HT-29 (cell line): ENCODE measurements at places on chromosomes 6 and 20. TPM values are rescaled to one million over a fixed set of nuclear protein-coding genes. Genes with fewer than 3 reads are reported as not detected.

CDK19 gene
- 4.0 and 4.8 TPM in 2 replicates for total RNA-seq

DNA sequence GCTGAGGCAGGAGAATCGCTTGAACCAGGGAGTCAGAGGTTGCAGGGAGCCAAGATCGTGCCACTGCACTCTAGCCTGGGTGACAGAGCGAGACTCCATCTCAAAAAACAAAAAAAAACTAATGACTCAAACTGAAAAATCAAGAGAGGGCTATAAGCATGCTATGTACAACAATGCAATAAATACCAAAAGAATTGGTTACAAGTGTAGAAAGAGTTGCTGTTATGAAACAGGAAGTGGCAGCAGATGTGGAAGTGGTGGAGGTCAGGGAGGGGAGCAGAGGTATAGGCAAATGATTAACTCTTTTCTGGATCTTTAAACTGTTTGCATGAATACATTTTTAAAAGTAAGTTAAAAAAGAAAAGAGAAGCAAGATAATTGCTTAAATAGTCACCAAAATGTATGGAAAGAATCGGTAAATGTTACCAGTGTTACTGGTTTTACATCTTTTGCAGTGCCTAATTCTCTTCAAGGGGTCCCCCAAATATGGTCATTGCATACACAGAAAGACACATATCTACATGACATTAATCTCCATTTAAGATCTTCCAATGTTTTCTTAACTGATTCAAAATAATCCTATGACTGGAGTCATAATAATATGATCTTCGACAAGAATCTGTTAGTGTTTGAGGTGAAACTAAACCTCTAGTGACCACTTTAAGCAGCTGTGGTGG is 15.0 kb downstream of the CALHM6 start:
- peak; percentile 13 for DNase-seq

DNA sequence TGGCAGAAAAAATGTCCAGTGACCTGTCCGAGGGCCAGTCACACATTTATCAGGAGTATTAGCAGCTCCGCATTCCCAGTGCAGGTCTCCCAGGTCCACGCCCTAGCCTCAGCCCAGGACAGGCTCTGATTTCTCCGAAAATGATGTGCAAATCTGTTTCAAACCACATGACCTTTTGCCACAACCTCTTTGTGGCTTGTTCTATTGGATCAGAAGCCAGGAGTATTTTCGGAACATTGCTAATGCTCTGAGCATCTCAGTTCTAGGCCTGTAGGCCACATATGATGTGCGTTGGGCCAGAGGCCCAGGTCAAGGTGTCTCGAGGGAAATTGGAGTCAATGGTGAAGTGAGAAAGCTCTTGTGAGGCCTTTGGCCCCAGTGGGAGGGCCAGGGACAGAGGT is 40.4 kb downstream of the SNX5 start:
- no peak for DNase-seq

ENPP3 gene
- not detected in 2 replicates for total RNA-seq

KCNQ5 gene
- total RNA-seq: not detected in 2 replicates

TRIM10 gene
- 1.2 and 2.1 TPM in 2 replicates for total RNA-seq

DNA sequence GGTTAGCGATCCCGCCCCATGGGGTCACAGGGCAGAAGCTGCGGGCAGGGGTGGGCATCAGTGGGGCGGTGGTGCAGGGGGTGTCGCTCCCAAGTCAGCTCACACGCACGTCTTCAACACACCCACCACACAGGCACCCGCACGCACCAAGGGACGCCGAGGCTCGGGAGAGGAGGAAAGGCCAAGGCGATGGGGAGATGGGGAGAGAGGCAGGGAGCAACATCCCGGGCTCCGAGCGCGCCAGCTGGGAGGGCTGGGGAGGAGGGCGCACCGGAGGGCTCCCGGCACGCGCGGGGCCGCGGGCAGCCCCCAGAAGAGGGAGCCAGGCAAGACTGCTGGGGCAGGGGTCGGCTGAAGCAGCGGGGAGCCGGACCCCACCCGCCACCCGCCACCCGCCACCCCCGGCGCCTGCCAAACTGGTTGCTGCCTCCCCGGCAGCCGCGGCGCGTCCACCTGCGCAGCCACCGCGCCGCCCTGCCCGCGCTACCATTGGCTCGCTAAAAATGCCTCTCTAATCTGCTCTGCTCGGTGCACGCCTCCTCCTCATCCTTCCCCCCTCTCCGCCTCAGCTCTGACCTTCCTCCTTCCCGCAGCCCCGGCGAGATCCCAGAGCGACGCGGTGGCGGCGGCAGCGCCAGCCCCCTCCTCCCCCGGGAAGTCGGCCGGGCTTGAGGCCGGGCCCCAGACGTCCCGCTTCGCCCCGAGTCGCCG is at the start of gene PACSIN1:
PACSIN1 (plus strand) TSS at position 546 of the 711 bp plus-strand sequence. CDS start 60,230 bp downstream, outside the sequence.
- no peak for DNase-seq

OR2H2 gene
- not detected in 2 replicates for total RNA-seq

DNA sequence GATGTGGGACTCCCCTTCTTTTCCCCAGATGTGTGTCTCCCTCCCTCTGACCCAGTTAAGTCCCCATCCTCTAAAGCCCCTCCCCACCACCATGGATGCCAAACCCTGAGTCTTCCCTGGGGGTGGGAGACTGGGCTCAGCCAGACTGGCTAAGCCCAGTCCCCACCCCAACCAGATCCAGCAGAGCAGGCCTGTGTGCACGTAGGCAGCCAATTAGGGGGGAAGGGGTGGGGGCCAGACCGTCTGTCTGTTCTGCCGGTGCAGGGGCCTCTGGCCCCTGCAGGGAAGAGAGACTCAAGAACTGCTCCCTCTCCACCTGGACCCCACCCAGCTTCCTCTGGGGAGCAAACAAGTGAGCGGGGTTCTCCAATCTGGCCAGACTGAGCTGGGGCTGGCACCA is 605 bp downstream of the COX4I2 start:
- no peak for DNase-seq

- DNase-seq: no peak
Measured at GRCh38 chr6:163354085-163354484, 60.4 kb upstream of the QKI start.

- DNase-seq: no peak
Measured at GRCh38 chr6:169982461-169983386, 231.3 kb downstream of the ERMARD start.

DNA sequence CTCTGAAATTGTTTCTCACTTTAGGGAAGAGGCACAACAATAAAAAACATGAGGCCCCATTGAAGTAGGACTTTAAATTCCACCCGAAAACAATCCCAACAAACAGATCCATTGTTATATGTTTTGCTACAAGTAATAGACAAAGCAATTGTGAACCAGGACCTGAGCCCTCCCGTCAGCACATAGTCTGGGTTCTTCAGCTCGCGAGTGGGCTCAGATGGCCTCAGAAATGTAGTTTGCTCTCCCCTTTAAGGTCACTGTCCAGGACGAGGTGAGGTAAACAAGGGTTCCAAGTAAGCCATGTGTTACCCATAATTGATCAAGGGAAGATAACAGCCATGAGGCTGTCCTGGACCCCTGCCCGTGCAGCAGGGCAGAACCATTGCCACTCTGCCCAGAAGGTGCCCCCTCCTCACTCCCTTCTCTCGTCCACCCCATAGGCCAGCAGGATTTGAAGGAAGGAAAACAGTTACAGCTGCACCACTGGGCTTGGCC is 160.1 kb upstream of the QKI start:
- no peak for DNase-seq

DNA sequence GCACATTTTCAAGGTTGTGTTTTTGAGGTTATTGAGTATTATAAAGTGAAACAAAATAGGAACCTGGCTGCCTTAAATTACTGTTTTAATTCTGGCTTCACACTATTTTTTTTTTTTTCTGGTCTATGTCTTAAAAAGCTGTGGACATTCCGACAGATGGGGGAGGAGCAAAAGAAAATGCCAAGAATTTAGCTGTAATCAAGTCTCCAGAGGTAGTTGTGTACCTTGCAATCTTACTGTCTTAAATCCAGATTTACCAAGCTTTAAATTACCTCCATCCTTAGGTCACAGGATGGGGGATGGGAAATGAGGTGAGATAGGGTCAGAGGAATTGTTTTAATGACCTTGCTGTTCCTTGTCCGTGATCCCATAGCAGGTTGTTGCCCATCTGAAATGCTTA is 182.8 kb downstream of the UTRN start:
- DNase-seq: no peak

- no peak for DNase-seq
Measured at GRCh38 chr20:40323361-40323794, 365.7 kb downstream of the MAFB start.

DNA sequence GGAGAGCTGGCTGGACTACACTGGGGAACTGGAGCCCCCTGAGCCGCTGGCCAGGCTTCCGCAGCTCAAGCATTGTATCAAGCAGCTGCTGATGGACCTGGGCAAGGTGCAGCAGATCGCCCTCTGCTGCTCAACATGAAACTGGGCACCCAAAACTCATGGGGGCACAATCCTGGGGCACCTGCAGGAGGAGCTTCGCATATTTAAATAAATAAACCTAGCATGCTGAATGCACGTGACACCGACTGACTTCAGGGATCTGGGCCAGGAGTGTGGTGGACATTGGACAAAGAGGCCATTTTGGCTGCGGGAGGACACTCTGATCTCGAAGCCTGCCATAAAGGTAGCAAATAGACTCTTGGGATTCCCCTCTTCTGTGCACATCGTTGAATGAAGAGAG is 6.8 kb downstream of the SCAND1 start:
- peak; percentile 59 for DNase-seq

GRCh38 chr6:110137924-110138887 is 41.3 kb downstream of the WASF1 start:
- no peak for DNase-seq

GGTLC1 gene
- total RNA-seq: not detected in 2 replicates

GRCh38 chr6:129525055-129525454 is 184.9 kb downstream of the ARHGAP18 start:
- no peak for DNase-seq

CEP250 gene
- total RNA-seq: 19.2 and 30.2 TPM in 2 replicates

DNA sequence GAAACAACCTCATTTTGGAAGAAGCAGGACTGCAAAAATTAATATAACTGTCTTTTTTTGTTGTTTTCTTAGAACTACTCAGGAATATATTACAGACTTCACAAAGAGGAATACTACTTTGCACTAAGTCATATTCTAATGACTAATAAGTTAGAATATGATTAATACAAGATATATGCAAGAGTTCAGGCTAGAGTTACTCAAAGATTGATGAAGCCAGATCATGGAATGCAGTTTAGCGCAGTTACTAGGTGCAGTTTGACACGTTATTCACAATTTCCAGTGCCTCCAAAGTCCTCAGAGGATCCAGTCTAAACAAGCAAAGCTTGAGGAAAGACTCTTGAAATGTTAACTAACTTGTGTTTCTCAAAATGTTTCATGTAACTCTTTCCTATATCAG is 1.2 kb upstream of the MYCT1 start:
- no peak for DNase-seq

ISM1 gene
- not detected in 2 replicates for total RNA-seq

DNA sequence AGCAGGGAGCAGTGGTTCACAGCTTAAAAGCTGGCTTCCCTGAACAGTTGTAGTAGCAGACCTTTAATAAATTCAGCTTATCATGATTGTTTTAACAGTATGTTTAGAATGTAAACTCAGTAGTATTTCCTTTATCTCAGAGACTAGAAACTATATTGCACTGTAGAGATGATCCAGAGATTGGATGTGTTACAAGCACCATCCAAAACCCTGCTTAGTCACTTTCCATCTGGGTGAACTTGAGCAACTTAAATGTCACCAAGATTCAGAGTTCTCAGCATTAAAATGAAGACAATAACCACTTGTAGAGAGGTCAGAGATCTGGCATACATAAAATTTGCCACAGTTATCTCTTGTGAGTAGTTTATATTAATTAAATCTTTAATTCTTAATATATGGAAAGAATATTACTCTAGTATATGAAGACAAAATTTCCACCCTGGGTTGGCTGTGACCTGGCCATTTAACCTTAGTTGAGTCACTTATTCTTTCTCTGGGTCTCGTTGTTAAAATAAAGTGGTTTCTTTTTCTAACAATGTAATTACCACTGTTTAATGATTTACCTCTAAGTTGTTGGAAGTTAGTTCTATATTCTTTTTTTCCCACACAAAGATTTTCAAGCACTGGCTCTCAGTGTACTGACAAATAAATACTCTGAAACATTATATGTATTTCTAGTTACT is 239.2 kb upstream of the FKBP1C start:
- no peak for DNase-seq

GMPR gene
- total RNA-seq: 0.08 and 0.55 TPM in 2 replicates

NTSR1 gene
- total RNA-seq: 76.6 and 78.7 TPM in 2 replicates

DNA sequence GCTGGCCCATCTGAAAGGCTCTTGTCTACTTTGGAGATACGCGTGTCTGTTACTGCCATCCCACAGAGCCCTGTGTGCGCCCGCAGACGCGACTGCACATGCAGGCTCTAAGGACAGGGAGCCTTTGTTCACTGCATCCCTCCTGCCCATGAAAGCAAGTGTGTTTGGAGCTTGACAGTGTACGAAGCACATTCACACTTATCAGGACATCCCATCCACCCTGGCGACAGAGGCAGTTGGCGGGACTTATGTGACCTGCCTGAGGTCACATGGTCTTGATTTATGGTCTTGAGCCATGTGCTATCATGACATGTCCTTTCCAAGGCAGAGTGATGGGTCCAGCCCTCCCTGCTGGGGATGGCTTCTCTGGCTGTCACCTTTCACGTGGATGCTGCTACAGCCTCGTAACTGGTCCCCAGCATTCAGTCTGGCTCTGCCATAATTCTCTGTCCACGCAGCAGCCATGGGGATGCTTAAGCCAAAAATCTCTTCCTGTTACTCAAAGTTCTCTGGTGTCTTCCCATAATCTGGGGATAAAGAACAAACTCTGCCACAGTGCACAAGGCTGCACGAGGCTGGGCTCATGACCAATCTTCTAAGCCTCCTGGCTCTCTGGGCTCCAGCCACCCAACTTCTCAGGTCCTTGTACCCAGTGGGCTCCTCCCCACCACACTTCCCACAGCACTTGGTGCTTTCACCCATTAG is 36.3 kb upstream of the FAM83D start:
- no peak for DNase-seq

GRCh38 chr20:62677678-62678077 is 31.0 kb upstream of the NTSR1 start:
- no peak for DNase-seq

OTOR gene
- not detected in 2 replicates for total RNA-seq

- DNase-seq: no peak
Measured at GRCh38 chr6:107267006-107267405, 151.7 kb upstream of the BEND3 start.
